ENCODE measurements at places on chromosomes 16 and 17.

GRCh38 chr17:10197721-10198508, 491 bp downstream of the GAS7 start:
- peak; percentile 59 for DNase-seq

- no peak for DNase-seq
Observed at GRCh38 chr16:50202926-50203624, 50.0 kb downstream of the TENT4B start.

- no peak for DNase-seq
Observed at GRCh38 chr17:48175692-48176470, 68.3 kb downstream of the SNX11 start.

GRCh38 chr16:1201444-1201843, 23.6 kb downstream of the TPSG1 start:
- DNase-seq = no peak

- DNase-seq = no peak
Observed at GRCh38 chr16:85341972-85342695, 229.9 kb upstream of the CIBAR2 start.

GRCh38 chr16:85611194-85611443, 2.0 kb upstream of the GSE1 start:
- DNase-seq = peak; percentile 66

DNA sequence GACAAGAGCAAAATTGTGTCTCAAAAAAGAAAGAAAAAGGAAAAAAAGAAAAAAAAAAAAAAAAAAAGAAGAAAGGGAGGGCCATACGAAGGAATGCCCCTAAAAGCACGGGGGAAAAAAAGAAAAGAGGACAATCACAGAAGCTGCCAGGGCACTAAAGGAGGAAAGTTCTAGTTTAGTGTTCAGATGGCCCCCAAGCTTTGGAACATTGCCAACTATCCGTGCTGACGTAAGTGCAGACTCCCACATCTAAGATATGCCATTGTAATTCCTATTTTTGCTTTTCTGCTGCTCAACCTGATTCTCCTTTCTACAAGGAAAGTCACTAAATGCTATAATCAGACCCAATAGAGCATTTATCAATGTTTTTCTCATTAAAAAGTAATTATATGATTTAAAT, 842.1 kb downstream of the KCNJ2 start:
- DNase-seq = no peak

- peak; percentile 60 for DNase-seq
Observed at GRCh38 chr17:44353672-44354331, 8.7 kb downstream of the GRN start.

DNA sequence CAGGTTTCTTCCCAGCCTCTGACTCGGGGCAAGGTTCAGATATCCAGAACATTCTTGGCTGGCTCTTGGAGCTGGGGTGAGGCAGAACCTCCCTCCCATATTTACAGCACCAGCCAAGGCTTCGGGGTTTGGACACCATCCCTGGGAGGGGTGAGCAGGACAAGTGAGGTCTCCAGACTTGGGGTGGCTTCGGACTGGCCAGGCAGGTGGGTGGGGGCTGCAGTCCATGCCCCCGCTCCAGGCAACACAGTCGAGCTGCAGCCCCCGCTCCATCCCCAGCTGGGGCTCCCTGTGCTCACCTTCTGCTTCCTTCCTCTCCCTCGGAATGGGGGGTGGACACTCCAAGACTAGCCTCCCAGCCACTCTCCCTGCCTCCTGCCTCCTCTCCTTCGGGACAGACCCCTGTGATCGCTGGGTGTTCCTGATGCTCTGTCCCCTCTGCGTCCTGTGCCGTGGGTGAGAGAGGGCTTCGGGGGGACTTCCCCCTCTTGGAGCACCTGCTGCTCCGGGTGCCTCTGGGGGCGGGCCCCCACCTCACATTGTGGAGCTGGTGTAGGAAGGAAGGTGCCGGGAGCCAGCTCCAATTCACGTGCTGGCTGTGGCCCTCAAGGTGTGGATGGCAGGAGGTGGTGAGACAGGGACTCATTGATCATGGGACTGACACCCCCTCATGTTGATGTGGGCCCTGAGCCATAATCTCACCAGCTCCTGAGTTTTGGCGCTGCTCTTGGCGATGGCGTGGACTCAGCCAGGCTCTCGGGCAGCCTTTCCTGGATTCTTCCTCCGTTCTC, 189.2 kb downstream of the SEC14L1 start:
- no peak for DNase-seq

DNA sequence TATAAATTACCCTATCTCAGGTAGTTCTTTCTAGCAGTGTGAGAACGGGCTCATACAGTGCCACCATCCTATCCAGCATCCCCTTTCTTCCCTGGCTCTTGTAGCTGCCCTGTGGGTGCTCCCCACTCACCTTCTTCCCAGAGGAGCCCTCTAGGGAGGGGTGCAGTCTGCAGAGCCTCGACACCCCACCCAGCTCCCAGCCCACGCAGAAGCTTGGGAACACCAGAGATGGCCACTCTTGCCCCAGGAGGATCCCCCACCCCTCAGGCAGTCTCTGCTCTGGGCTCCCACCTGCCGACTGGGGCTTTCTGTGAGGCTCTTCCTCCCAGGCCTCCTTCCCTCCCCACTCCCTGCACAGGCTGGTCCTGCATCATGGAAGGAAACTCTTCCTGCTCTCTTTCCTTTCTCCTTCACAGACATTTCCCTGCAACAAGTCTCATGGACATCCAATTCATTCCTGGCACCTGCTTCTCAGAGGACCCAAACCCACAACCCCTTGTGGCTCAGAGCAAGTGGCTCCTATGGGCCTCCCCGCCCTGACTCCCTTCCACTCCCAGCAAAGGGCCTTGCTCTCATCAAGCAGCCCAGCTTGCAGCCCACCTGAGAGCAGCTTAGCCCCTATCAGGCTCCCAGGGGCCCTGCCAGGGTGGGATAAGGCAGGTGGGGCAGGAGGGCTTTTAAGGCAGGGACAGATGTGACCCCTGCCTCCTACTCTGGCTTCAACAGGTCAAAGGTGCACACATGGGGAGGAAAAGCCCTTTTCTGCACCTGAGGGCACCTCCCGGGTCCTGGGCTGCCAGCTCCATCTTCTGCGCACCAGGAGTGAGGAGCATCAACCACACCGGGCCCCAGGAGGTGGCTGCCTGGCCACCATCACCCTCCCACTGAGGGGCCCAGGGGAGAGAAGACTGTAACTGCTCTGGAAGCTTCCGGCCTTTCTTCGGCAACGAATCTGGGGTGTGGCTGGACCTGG, 263.8 kb upstream of the TNRC6C start:
- DNase-seq = no peak

GRCh38 chr17:56130026-56130425, 23.2 kb upstream of the ANKFN1 start:
- DNase-seq = peak; percentile 20

DNA sequence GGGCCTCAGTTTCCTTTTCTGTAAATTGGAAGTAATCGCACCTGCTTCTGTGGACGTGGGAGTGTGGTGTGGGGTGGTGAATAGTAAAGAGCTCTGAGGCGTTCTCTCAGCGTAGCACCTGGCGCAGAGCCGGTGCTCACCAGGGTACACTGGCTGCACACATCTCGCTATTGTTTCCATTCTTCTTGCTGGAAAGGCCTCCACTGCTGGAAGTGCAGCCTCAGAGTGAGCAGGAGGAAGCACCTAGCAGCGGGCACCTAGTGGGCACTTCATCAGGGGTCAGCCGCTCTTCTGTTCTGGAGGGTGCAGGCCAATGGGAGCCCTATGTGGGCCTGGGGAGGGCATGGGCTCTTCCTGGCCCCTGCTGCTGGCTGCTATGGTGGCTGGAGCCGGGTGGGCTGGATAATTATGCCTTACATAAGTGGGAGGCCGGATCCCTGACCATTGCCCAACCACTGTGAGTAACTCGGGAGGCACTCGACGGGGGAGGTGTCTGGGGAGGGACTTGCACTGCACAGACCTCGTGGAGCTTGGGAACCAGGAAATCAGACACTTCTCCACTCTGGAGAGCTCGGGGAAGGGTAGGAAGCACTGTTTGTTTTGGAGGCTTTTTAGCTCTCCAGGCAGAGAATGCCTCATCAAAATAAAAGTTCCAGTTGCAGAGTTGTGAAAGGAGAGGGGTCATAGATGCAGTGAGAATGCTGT, 1.7 kb downstream of the MAP2K3 start:
- DNase-seq = no peak

DNA sequence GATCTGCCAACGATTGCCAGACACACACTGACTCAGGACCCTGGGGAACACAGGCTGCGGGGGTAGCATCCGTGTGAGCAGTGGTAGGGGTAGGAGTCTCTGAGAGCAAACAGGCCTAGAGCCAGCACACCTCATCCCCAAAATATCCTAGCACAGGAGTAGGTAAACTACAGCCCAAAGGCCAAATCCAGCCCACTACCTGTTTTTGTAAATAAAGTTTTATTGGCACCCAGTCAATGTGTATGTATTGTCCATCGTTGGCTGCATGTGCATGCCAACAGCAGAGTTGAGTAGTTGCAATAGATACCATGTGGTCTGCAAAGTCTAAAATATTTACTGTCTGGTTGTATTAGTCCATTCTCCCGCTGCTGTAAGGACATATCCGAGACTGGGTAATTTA, 55.5 kb upstream of the GPRC5B start:
- DNase-seq = no peak
